ENCODE measurements at places on chromosomes 1 and 21.

- no peak overlapping the region for H3K4me3 ChIP-seq
- DNase-seq = no peak
- no peaks in the 10 kb centered on the region for H3K27me3 ChIP-seq
- H3K4me1 ChIP-seq = peaks cover 58% of the 10 kb centered on the region
Observed at GRCh38 chr21:31720739-31721138, 11.2 kb downstream of the SCAF4 start.

GRCh38 chr1:225987491-225988316 is 11.4 kb downstream of the SDE2 start:
- H3K36me3 ChIP-seq = peaks cover 100% of the 10 kb centered on the region
- peaks cover 3% of the 10 kb centered on the region for H3K4me1 ChIP-seq
- no peak for DNase-seq
- no peak overlapping the region for H3K27ac ChIP-seq
- H3K27me3 ChIP-seq = no peaks in the 10 kb centered on the region

GRCh38 chr21:25515484-25516405 is 91.5 kb downstream of the MRPL39 start:
- DNase-seq = no peak
- no peaks in the 10 kb centered on the region for H3K27me3 ChIP-seq
- no peaks in the 10 kb centered on the region for H3K4me1 ChIP-seq
- no peaks in the 10 kb centered on the region for H3K36me3 ChIP-seq
- H3K27ac ChIP-seq = no peak overlapping the region

GRCh38 chr1:231694075-231694431 is 67.5 kb downstream of the DISC1 start:
- H3K27me3 ChIP-seq = no peaks in the 10 kb centered on the region
- H3K4me1 ChIP-seq = peaks cover 19% of the 10 kb centered on the region
- no peak for DNase-seq
- no peak overlapping the region for H3K4me3 ChIP-seq
- peak overlapping the region; percentile 33 for H3K27ac ChIP-seq

DNA sequence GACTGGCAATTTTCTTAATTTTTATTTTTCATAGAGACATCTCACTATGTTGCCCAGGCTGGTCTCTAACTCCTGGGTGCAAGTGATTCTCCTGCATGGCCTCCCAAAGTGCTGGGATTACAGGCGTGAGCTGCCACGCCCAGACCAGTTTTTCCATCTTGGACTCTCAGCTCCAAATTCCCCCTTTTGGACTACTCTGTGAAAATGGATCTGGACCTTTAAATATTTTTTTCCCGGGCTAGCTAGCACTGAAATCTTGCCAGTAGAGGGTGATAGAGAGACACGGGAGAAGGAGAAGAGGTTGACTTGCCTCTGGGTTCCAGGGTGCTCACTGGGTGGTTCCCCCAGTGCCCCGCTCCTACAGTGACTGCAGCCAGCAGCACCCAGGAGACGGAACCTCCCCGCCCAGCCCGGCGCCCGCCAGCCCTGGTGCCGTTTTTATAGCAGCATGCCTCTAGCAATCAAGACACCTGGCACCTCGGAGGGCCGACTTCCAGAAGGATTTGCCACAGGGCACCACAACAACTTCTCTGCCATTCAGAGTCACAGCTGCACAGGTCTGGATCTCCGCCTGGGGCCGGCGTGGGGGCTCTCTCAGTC is 34.7 kb upstream of the SCCPDH start:
- no peaks in the 10 kb centered on the region for H3K36me3 ChIP-seq
- peak overlapping the region; percentile 40 for H3K4me3 ChIP-seq
- H3K4me1 ChIP-seq = peaks cover 13% of the 10 kb centered on the region
- no peak overlapping the region for H3K27ac ChIP-seq
- no peaks in the 10 kb centered on the region for H3K27me3 ChIP-seq

- DNase-seq = no peak
- H3K4me3 ChIP-seq = no peak overlapping the region
- H3K4me1 ChIP-seq = peaks cover 13% of the 10 kb centered on the region
- H3K27ac ChIP-seq = no peak overlapping the region
Observed at GRCh38 chr1:154784924-154785531, 85.1 kb downstream of the KCNN3 start.

GRCh38 chr1:230743899-230744298 is 3.3 kb upstream of the CAPN9 start:
- no peak overlapping the region for H3K27ac ChIP-seq
- no peaks in the 10 kb centered on the region for H3K36me3 ChIP-seq
- DNase-seq = no peak
- H3K27me3 ChIP-seq = no peaks in the 10 kb centered on the region
- H3K4me1 ChIP-seq = no peaks in the 10 kb centered on the region
- no peak overlapping the region for H3K4me3 ChIP-seq

DNA sequence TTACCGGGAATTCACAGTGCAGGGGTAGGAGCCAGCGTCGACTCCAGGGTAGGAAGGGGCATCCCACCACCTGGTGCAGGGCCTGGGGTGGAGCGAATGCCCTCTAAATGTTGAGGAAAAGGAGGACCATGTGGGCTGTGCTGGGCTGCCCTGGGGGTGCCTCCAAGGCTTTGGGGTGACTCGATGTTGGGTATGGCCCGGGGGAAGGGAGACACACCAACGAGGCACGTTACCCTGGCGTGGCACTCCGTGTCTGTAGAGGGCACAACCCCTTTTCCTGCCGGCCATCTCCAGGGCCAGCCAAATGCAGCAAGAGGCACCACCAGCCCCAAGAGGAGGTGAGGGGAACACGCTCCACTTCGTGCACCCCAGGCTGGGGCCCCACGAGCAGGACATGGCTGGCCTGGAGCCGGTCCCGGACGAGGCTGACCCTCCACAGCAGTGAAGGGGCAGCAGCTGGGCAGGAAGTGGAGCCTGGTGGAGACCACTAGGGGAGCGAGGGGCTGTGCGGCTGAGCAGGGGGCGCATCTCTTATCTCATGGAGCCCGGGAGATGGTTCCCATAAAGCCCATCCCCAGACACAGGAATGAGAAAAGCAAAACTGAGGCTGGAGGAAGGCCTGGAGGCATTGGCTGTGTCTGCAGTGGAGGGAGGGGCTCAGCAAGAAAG is 11.2 kb downstream of the ACTRT2 start:
- DNase-seq = no peak
- peaks cover 90% of the 10 kb centered on the region for H3K27me3 ChIP-seq
- no peak overlapping the region for H3K4me3 ChIP-seq
- H3K4me1 ChIP-seq = no peaks in the 10 kb centered on the region

- H3K27me3 ChIP-seq = no peaks in the 10 kb centered on the region
- no peaks in the 10 kb centered on the region for H3K4me1 ChIP-seq
- H3K4me3 ChIP-seq = no peak overlapping the region
- H3K36me3 ChIP-seq = no peaks in the 10 kb centered on the region
- no peak overlapping the region for H3K27ac ChIP-seq
Observed at GRCh38 chr1:247746391-247746935, 1.5 kb downstream of the OR14A2 start.

GRCh38 chr1:92663775-92664174 is 121.1 kb downstream of the EVI5 start:
- H3K4me3 ChIP-seq = no peak overlapping the region
- no peak overlapping the region for H3K27ac ChIP-seq
- no peaks in the 10 kb centered on the region for H3K36me3 ChIP-seq
- DNase-seq = no peak
- H3K4me1 ChIP-seq = no peaks in the 10 kb centered on the region

Measured in esophagus muscularis mucosa (tissue), 4 donors.